ENCODE measurements at places on chromosomes 13 and 19. TPM values are rescaled to one million over a fixed set of nuclear protein-coding genes. Genes with fewer than 3 reads are reported as not detected.

Gene SULT2A1
- not detected for total RNA-seq

Gene CD70
- 62.8 TPM for total RNA-seq

Gene CLN5
- 15.7 TPM for total RNA-seq

Gene SIAH3
- 0.12 TPM for total RNA-seq

Gene PRRG2
- total RNA-seq, result 5.8 TPM

Gene PRTN3
- total RNA-seq, result not detected

Gene PSG6
- total RNA-seq, result not detected

Gene ZNF211
- 9.8 TPM for total RNA-seq

Gene ACTL9
- not detected for total RNA-seq

Gene CGB5
- total RNA-seq, result 35.7 TPM

Gene CLEC11A
- total RNA-seq, result 56.9 TPM

Gene PINLYP
- total RNA-seq, result 0.11 TPM

Gene CD177
- total RNA-seq, result not detected

Gene FCER2
- not detected for total RNA-seq

Gene ZSWIM4
- 5.4 TPM for total RNA-seq

Gene ZMYM2
- 37.4 TPM for total RNA-seq

Gene PPP1R37
- total RNA-seq, result 30.6 TPM

Gene ZNF154
- not detected for total RNA-seq

Gene RFPL4AL1
- 54.4 TPM for total RNA-seq

Gene VSTM2B
- total RNA-seq, result not detected

Gene EFNB2
- 11.0 TPM for total RNA-seq

Gene FXYD3
- total RNA-seq, result not detected

Gene FAM216B
- total RNA-seq, result not detected

Gene COX7A1
- total RNA-seq, result not detected

Gene ZNF222
- 5.5 TPM for total RNA-seq

Gene MADCAM1
- not detected for total RNA-seq

Gene SH2D3A
- total RNA-seq, result 1.3 TPM

Gene JSRP1
- 1.6 TPM for total RNA-seq

Gene C5AR1
- not detected for total RNA-seq

Gene S1PR2
- total RNA-seq, result 3.5 TPM

Gene ZNF98
- total RNA-seq, result 7.2 TPM

Gene NUP62
- 92.7 TPM for total RNA-seq

Gene MTRF1
- total RNA-seq, result 8.6 TPM
